ENCODE measurements at places on chromosomes 6 and 20.

GRCh38 chr20:51236421-51236820, 213.5 kb upstream of the KCNG1 start:
- H3K4me1 ChIP-seq: no peaks in the 10 kb centered on the region
- no peaks in the 10 kb centered on the region for H3K27me3 ChIP-seq
- no peak overlapping the region for H3K27ac ChIP-seq
- no peak for DNase-seq

DNA sequence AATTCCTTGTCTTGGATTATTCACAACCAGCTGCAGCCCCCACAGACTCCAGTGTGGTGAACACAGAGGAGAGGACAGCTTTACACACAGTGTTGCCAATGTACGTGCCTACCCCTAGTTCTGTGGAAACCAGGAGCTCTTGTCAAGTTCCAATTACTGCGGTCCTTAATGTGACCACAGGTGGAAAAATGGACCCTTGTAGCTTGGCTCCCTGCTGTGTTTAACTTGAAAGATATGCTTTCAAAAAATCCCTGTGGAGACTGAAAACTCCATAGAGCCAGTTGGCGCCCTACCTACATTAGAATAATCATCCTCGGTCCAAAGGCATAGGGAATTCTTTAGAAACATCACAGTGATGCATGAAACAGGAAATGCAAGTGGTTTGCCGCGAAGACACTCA, 118.3 kb upstream of the SLC22A23 start:
- H3K4me3 ChIP-seq: no peak overlapping the region
- peaks cover 3% of the 10 kb centered on the region for H3K27me3 ChIP-seq
- H3K27ac ChIP-seq: no peak overlapping the region

DNA sequence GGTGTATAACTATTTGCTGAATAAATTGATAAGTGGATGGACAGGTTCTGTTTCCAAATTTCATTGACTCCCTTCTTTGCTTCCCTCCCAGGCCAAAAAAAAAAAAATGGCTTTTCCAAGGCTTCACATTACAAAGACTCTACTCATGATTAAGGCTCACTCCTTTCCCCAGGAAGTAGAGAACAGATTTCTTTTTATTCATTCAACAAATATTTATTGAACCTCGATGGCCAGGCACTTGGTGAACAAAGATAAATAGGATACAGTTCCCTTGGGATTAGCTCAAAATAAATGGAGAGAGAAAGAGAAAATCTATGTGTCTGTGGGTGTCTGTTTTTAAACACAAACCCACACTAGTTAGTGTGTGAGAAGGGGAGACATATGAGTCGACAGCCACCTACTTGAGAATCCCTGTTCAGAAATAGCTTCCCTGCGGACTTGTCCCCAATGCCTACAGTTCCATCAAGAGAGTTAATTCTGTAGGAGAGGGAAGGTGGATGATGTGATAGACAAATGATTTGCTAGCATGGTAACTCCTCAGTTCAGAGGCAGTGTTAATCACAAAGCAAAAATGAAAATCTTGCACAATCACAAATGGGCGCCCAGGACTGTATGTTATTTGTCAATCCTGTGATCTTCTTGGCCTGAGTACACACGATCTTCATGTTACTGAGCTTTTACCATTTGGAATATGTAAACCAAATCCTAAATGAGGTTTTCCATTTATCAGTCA, 20.3 kb downstream of the TRAF3IP2 start:
- no peak for DNase-seq
- H3K4me3 ChIP-seq: no peak overlapping the region
- no peaks in the 10 kb centered on the region for H3K4me1 ChIP-seq
- no peaks in the 10 kb centered on the region for H3K27me3 ChIP-seq

GRCh38 chr6:142830807-142831206, 114.2 kb downstream of the HIVEP2 start:
- DNase-seq: no peak
- no peaks in the 10 kb centered on the region for H3K4me1 ChIP-seq
- no peaks in the 10 kb centered on the region for H3K27me3 ChIP-seq
- no peak overlapping the region for H3K4me3 ChIP-seq
- H3K36me3 ChIP-seq: no peaks in the 10 kb centered on the region
- H3K27ac ChIP-seq: no peak overlapping the region

GRCh38 chr6:166488076-166488685, 98.3 kb downstream of the RAMACL start:
- no peaks in the 10 kb centered on the region for H3K36me3 ChIP-seq
- peak overlapping the region; percentile 42 for H3K4me3 ChIP-seq
- peaks cover 9% of the 10 kb centered on the region for H3K4me1 ChIP-seq
- peak overlapping the region; percentile 59 for H3K27ac ChIP-seq
- DNase-seq: peak; percentile 80
- no peaks in the 10 kb centered on the region for H3K27me3 ChIP-seq

- peaks cover 7% of the 10 kb centered on the region for H3K36me3 ChIP-seq
- peak overlapping the region; percentile 67 for H3K27ac ChIP-seq
- no peak for DNase-seq
- H3K27me3 ChIP-seq: no peaks in the 10 kb centered on the region
- H3K4me1 ChIP-seq: peaks cover 21% of the 10 kb centered on the region
These were observed 114.2 kb upstream of the BEND6 start for GRCh38 chr6:56840467-56841380.

DNA sequence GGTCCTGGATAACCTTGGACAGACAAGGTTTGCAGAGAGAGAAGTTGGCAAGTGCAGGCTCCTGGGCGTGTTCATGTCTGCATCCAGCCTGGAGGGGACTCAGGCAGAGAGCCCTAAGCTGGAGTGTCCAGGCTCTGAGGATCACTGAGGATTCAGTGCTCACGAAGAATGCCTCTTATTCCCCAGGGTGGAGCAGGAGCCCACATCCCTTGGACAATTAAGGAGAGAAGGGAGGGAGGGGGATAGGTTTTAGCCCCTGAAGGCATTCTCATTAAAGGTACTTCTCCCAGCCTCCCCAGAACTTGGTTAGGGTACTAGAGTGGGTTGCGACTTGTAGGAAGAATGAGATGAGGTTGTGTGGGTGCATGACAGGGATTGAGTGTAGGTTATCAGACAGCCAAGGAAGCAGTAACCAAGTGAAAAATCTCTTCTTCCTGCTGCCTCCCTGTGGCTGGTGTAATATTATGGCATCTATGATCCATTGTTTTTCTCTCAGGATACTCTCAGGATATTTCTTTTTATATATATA, 680 bp downstream of the HLA-DPB1 start:
- H3K4me3 ChIP-seq: peak overlapping the region; percentile 82
- peak overlapping the region; percentile 99 for H3K27ac ChIP-seq
- DNase-seq: no peak

Data from GM12878 (cell line).